Right lobe of liver (tissue), 6 donors: ENCODE measurements at places on chromosomes 5 and 9.

DNA sequence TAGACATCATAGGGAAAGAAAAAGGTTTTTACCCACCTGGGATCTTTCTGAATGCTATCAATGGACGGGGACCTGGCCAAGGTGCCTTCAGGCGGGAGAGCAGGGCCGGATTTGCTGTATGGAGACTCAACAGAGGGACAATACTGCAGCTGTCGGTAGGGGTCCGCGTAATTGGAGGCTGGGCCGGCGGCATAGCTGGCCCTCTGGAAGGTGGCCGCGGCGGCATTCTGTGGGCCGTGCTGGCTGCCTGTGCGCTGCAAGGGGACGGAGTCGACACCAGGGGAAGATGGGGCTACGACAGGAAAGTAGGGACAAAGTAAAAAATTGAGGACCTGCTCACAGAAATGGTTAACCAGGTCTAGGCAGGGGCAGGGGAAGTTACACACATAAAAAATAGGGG lies 557.9 kb downstream of the CTNND2 start:
- no peak for DNase-seq

DNA sequence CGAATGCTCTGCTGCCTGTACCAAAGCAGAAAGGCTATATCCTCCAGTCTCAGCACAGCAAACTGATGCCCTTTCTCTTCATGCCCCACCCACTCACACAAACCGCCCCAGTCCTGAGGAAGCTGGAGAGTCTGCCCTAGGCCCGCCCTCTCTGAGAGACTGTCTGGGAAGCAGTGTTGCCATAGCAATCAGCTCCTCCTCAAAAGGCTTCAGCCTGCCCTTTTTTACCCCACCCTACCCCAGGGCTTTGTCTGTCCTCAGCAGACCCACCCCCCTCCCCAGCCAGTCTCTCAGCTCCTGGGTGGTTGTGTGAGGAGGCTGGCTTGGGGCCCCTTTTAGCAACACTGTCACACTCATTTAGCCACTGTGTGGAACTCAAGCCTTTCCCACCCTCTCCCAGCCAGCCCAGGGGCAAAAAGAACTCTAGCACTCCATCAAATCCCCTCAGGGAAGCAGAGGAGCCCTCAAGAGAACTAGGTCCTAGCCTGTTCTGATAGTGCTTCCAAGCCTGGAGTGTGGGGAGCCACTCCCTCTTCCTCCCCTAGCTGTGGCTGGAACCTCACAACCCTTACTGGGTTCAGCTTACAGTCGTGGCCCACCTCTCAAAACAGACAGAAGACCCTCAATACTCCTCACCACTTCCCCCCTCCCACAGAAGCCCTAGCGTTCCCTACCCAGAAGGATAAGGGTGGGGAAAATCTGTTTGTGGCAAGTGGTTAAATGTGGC lies 1.4 kb downstream of the ATOSB start:
- peak; percentile 76 for DNase-seq

DNA sequence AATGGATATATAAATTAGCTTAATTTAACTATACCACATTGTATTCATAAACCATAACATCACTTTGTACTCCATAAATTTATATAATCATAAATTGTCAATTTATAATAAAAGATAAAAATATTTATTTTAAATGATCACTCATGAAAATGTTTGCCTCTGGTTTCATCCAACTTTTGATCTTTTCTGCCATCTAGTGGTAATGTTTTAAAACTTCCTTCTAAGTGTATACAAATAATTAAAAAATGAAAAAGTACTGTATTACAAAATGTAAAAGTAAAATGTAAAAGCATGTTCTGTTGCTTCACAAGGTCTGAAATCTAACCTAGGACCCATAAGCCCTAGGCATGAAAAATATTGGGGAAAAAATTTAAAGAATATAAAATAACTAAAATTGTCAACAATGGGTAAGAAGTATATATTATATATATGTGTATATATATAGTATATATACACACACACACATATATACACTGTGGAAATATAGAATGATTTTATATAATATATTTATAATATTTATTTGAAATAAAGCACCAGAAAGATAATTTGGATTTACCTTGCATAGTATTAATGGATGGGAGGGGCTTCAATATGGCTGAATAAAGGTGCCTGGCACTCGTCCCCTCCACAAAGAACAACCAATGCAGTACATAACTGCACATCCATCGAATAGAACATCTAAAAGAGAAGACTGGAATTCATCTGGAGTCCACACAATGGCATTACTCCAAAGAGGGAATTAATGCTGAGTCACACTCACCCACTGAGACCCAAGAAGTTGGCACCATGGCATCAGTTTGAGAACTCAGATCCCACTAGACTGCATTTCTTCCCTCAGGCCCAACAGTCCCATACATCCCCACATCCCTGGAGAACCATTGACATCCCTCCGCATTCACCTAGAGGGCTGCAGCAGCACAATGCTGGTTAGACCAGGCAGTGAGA lies 32.5 kb downstream of the ANXA1 start:
- DNase-seq, result no peak

DNA sequence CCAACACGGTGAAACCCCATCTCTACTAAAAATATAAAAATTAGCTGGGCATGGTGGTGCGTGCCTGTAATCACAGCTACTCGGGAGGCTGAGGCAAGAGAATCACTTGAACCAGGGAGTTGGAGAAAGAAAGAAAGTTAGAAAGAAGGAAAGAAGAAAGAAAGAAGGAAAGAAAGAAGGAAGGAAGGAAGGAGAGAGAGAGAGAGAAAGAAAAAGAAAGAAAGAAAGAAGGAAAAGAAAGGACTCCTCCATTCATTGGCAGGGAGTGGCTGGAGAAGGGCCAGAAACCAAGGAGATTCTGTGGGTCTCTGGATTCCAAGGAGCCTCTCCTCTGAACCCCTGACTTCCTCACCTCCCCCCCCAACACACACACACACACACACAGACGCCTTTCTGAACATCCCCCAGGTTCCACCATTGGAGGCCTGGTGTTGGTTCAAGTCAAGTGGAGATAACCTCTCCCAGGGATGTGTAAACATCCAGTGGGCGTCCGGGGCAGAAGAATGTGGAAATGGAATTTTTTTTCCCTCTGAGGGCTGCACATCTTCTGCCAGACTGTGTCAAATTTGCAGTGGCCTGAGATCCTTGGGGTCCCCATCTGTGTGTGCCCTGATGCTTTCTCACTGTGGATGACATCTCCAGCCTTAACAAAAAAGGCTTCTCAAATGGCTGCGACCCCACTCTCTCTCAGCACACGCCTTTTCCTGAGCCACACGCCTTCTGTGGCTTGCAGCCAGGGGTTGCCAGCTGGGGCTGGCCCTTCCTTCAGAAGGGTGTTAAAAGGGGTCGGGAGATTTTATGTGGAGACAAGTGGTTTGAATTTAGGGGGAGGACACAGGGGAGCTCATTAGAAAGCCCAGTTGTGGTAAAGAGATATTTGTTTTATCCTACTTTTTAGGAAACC lies 109.3 kb upstream of the HAND1 start:
- no peak for DNase-seq

DNA sequence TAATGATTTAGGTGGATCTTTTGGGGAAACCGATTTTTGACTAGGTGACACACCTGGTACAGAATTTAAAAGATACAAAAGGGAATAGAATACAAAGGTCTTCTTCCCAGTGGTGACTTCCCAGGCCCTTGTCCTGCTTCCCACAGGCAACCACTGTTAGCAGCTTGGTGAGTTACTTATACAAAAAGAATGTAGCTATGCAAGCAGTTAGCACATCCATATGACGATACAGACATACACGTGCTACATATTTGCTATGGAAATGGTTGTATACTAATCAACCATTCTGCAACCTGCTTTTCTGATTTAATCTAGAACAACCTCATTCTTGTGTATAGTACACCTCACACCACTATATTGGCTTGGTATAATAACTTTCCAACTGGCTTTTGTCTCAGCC lies 51.0 kb downstream of the OTULIN start:
- DNase-seq, result no peak

DNA sequence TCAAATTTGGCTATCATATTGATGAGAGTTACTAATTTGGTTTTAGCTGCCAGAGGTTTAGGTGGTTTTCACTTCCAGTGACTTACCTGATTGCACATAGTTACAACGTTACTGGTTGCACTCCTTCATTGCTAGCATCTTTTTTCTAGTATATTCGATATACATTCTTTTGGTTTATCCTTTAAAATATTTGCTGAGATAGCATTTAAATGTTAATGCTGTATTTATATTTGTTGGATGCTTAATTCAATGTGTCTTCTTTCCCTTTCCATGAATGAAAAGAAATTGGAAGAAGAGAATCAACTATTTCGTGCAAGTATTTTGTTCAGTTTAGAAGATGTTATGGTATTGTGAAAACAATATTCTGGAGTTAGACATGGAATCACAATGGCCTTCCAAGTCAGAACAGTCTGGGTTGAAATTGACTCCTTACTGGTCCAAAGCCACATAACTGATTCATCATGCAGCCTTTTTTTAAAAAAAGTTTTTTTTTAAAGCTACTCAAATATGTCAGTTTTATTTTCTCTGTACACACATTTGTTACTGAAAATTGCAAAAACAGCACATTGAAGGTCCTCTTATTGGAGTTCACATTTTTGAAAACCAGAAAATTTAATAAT lies 2.2 kb downstream of the SPIN1 start:
- DNase-seq, result no peak

DNA sequence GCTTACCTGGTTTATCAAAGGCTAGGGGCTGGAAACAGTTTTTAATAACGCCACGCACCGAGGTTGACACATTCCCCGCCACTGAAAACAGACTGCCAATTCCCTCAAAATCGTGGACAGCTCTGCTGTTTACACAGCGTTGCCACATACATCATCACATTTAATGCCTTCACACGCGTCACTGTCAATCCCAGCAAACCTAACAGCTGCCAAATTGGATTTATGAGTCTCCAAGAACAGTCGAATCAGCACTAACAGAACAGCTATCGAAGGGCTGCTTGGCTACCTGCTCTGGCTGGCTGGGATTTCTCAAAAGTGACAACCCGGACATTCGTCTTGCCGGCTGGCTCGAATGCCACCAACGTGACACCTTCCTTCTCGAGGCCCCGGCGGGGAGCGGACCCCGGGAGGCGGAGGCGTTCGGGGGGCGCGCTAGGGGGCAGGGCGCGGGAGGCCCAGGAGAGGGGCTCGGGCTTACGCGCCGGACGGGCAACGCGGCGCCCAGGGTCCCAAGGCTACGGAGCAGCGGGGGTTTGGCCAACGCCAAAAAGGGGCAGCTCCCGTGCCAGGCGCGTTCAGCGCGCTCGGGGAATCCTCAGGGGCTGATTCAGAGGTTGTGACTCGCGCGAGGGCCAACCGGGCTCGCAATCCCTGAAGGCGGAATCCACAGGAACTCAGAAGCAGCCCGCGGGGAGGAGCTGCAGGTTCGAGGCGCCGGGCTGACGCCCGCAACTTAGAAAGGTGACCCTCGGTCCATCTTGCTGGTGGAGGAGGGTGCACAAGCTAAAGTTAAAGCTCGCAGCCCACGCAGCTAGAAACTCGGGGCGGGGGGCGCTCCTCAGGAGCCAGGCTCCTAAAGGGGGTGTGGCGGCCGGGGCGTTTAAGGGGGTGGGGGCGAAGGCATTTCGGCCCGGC lies 1.2 kb downstream of the CDC14B start:
- peak; percentile 68 for DNase-seq
